ENCODE measurements at places on chromosomes 5 and 9.
A peak's percentile ranks its signal among the peaks of the same experiment; 100 is the strongest.

DNA sequence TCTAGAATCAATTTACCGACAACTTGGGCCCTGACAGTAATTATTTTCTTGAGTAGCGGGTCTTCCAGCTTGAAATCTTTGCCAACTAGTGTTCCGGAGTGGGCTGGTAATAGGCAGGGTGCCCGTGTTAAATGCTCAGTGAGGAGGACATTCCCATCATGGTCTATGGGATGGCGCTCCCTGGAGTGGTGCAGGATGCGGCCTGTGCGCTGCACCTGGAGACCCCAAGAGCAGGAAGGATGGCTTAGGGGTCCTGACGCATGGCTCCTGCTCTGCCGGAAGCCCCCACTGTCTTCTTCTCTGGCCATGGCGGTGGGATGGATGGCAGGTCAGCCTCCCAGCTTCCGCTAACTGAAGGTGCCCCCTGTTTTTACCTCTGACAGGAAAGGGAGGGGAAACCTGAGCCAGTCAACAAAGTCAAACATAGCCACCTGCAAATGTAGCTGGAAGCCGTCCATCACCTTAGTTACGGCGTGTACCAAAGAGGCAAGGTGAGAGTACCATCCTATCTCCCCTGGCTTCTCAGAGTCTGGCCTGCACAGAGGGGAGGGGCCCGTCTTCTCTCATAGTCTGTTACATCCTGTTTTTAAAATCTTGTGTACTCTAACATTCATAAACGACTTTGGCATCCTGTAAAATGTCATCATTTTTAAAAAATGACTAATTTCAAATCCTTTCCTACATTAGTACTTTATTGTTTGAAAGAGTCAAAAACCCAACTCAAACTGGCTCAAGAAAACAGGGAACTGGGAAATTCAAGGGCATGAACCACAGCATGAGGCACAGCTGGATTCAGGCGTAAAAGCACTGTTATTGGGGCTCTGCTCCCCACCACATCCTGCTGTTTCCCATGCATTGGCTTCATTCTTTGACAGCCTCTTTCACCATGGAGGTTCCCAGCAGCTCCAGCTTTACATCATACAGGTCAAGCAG is 28.5 kb upstream of the UNC5A start:
- no peak for DNase-seq

GRCh38 chr9:91120200-91120599 is 241.5 kb downstream of the AUH start:
- no peak for DNase-seq

DNA sequence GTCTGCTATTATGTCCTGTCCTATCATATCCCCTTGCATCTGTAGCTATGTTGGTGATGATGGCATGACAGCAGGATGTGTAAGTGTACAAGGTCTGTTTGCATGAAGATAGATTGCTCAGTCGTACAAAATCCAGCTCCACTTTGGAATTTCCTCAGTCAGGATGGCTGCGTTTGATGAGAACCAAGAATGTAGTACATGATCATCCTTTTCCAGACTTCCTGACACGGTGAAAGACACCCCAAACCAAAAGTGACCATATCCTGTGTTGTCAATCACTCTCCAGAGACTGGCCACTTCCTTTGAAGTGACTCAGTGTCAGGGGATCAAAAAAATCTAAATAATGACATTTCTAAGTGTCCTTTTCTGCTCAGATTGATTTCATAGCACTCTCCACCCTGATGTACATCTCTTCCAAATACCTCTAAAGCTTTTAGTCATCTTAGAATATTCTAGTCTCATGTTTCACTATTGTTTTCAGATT is 213.4 kb downstream of the PLK2 start:
- DNase-seq, result no peak

- DNase-seq, result no peak
These were observed 31.1 kb downstream of the TUT7 start for GRCh38 chr9:86322973-86323644.

GRCh38 chr5:92979716-92980115 is 601.3 kb downstream of the NR2F1-AS1 start:
- DNase-seq, result no peak

DNA sequence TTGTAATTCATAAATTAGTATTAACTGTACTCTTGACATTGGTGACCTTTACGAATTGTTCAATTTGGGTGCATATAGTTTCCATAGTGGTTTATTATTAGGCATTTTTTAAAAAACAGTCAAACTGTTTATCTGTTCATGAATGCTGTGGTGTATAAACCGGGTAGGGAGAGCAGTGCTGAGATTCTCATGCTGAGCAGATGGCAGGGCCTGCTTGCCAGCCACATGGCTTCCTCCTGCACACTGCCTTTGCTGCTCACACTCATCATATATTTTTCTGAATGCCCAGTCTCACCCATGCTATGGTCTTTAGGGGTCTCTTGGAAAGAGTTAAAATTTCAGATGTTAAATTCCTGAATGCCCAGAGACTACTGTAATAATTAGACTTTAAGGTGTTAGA is 40.8 kb downstream of the NNT start:
- no peak for DNase-seq

DNA sequence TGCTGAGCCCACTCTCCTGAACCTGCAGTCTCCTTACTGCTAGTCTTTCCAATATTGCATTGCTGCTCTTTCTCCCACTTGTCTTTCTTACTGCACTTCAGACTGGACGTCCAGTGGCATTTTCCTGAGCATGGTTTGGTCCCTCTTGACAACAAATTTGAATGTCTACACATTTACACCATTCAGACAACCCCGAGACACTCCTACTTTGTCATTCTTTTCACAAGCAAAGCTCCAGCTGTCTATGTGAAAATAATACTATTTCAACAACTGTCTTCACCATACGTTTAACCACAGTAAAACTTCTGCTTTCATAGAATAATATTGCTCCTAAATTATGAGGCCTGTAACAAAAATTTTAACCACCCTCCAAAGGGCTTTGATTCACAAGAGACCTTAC is 10.4 kb upstream of the APTX start:
- DNase-seq, result no peak

DNA sequence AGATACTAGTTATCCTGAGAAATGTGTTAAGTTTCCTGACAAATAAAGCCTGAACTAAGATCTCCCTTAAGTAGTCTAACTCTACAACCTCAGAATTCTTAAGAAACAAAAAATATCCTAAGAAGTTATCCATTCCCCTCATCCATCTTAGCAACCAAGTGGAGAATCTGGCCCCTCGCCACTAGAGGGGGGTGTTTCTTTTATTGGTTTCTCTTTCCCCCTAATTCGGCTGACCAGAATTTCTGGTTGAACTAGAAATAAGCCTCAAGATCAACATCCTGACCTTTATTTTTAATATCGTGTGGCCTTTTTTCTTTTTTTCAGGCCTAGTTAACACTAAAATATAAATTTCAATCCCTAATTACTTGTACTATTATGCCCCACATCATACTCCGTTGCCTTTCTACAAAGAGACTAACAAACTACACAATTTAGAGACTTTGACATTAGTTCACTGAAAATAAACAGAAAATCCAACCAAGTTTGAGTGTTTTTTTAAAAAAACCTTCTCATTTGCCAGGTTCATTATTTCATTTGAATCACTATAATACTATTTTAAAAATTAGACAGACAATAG is 14.3 kb upstream of the NR4A3 start:
- no peak for DNase-seq

GRCh38 chr9:71980266-71981190 is 69.1 kb downstream of the C9orf85 start:
- DNase-seq, result no peak

- no peak for DNase-seq
These were observed 862.1 kb downstream of the PTPRD start for GRCh38 chr9:9750719-9751118.

DNA sequence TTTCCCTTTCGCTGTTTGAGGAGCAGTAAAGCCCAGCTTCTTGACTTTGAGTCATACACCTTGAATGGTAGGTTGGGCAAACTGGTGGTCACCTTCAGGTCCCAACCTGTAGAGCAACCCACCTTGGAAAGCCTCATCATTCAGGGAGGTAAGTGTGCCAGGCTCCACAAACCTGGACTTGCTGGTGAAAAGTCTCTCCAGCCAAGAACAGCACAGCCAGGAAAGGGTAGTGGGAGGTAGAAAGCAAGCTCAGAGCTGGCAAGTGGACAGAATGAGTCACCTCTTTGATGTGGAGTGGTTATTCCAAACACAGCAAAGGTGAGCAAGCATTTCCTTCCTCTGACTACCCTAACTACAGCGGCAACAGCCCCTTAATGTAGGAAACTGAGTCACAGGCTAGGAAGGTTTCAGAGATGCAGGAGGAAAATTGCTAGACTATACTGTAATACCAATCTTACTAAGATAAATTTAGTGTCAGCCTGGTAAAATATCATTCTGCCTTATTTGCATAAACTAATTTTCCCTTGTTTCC is 117.5 kb upstream of the MTAP start:
- peak; percentile 35 for DNase-seq

DNA sequence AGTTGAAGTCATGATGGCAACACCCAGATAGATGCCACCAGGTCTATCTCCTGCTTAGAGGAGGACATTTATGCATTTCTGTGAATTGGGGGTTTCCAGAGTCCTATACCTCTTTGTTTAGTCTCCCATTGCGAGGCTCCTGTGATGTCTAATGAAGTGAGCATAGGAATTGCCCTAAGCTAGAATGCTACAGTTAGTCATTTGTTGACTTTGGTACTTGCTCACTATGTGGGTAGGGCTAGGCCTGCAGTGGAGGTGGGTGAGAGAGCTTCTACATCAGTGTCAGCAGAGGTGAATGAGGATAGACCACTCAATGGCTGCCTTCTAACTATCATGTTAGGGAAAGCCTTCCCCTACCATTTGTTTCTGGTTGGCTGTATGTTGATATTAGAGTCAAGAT is 173.3 kb upstream of the POC5 start:
- DNase-seq, result no peak

GRCh38 chr5:124951105-124951504 is 204.7 kb upstream of the ZNF608 start:
- no peak for DNase-seq

GRCh38 chr5:142833517-142834449 is 63.6 kb downstream of the ARHGAP26 start:
- DNase-seq, result no peak

GRCh38 chr5:149156435-149157083 is 15.3 kb downstream of the ABLIM3 start:
- no peak for DNase-seq

DNA sequence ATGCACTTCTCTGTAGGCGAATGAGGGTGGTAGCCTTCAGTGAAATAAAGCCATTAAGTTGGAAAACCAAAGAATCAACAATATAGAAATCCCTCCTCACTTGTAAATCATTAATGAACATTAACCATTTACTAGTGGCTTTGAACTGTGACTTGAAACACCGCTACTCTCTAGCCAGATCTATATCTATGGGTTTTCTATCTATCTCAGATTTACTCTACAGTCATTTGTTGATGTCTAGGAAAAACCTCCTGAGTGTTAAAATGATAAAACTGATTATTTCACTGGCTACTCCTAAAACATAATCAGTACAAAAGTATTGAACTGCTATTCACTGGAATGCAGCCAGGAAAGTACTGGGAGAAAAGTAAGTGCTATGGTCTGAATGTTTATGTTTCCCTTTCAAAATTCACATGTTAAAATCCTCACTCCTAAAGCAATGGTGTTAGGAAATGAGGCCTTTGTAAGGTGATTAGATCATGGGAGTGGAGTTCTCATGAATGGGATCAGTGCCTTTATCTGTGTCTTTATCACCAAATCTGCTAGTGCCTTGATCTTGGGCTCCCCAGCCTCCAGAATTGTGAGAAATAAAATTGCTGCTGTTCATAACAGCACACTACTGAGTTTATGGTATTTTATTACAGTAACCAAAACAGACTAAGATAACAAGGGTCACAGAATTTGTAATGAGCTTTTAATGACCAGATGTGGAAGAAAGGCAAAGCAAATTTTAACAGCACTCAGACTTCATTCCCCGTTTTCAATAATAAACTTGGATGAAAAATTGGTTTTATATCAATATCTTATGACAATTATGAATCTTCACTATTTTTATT is 8.6 kb upstream of the OXCT1 start:
- DNase-seq, result no peak

- DNase-seq, result no peak
These were observed 57.4 kb downstream of the FEM1C start for GRCh38 chr5:115487168-115487567.

DNA sequence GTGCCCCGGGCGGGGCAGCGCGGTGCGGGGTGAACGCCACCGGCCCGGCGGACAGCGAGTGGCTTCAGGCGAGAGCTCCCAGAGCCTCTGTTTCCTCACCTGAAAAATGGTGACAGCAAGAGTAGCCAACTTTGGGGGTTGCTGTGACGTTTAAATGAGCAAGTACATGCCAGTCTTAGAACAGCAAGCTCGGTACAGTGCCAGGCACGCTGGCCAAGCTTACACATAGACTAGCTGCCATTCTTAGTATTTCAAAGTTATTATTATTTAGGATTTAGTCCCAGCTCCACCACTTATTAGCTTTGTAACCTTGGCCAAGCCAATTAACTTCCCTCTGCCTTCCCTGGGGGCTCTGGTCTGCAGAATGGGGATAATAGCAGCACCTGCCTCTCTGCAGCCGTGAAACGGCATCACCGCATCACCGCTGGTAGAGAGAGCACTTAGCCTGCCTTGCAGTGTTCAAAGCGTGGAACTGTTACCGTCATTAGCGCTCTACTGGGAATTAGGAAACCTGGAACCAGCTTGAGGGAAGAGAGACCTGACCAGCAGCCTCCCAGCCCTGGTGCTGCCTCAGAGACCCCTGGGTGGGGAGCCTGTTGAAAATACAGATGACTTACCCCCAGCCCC is at the start of gene C9orf50:
Gene C9orf50 (minus strand): TSS at position 433 of the 627 bp plus-strand sequence. CDS start 527 bp downstream, outside the sequence.
- no peak for DNase-seq

- no peak for DNase-seq
These were observed 406.9 kb upstream of the ACTBL2 start for GRCh38 chr5:57889558-57889957.

DNA sequence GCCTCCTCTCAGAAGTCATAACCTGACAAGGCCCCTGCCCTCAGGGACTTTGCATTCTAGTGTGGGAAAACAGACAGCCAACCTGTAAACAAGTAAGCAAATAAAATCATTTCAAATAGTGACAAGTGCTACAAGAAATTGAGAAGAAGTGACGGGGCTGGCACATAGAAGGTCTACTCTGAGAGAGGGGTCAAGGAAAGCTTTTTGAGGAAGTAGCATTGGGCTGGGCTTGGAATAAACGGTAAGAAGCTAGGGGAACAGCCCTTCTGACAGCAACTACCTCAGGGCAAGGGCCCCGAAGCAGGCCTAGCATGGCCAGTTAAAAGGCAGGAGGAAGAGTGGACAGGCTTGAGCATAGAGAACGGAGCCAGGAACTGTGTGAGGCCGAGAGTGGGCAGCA is 4.8 kb upstream of the SLC2A8 start:
- DNase-seq, result no peak

DNA sequence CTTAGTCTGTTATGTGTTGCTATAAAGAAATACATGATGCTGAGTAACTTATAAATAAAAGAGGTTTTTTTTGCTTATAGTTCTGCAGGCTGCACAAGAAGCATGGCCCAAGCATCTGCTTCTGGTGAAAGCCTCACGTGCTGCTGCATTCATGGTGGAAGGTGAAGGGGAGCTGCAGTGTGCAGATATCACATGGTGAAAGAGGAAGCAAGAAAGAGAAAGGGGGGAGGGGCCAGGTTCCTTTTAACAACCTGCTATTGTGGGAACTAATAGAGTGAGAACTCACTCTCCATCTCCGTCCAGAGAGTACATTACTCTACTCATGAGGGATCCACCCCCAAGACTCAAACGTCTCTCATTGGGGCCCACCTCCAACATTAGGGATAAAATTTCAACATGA is 12.5 kb upstream of the PARP8 start:
- DNase-seq, result no peak

- no peak for DNase-seq
These were observed 123.8 kb upstream of the SHB start for GRCh38 chr9:38192731-38193265.

GRCh38 chr5:10343486-10343885 is 10.0 kb upstream of the MARCHF6 start:
- DNase-seq, result no peak

Measured in stimulated activated CD4-positive, alpha-beta T cell treated with anti-CD3 and anti-CD28 coated beads, Interleukin-1b, Interleukin-23, amount 100 ng/mL, for 24 hours (primary cell).